ENCODE measurements at places on chromosomes 6 and 20.
A peak's percentile ranks its signal among the peaks of the same experiment; 100 is the strongest.

DNA sequence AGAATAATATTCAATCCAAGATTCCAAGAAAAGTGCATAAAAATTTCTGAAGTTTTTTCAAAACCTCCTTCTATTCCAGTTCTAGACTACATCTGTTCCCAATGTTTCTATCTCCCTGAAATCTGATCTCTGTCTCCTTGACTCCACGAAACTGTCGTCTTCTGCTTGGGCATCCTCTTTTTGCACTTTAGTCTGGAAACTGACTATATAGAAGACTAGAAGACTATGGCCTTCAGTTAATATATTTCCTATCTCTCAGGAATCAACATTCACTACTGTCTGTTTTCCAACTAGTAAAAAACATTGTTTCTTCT is 745.4 kb upstream of the ADGRB3 start:
- DNase-seq, result no peak

GRCh38 chr6:29531668-29532067 is 27.9 kb downstream of the UBD start:
- no peak for DNase-seq

- no peak for DNase-seq
These were observed 397.5 kb upstream of the ARID1B start for GRCh38 chr6:156379392-156380289.

DNA sequence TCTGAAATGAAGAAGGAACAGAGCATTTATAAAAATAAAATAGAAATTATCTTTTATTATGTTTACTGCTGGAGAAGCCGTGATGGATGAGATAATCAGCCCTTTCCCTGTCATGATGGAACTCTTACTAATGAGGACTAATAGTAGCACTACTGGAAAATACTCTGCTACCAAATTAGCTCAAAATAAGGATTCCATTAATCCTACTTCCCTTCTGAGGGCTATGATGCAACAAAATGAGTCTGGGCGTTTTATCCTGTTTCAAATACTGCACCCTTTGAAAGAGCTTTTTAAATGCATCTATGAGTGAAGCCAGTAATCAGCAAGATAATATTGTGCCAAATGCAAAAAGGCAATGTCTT is 59.3 kb upstream of the CARMIL1 start:
- DNase-seq, result no peak

- peak; percentile 77 for DNase-seq
These were observed 719 bp downstream of the HSP90AB1 start for GRCh38 chr6:44247338-44248302.

GRCh38 chr20:4040283-4041179 is 25.2 kb upstream of the RNF24 start:
- no peak for DNase-seq

All from activated CD4-positive, CD25-positive, alpha-beta regulatory T cell treated with anti-CD3 and anti-CD28 coated beads, Interleukin-2, amount 50 U/mL, for 16 hours (primary cell).